ENCODE measurements at places on chromosomes 6 and 20.
A peak's percentile ranks its signal among the peaks of the same experiment; 100 is the strongest.

GRCh38 chr6:150465610-150466009 is 96.8 kb downstream of the IYD start:
- H3K36me3 ChIP-seq, result no peaks in the 10 kb centered on the region
- DNase-seq, result no peak
- no peak overlapping the region for H3K4me3 ChIP-seq
- no peaks in the 10 kb centered on the region for H3K4me1 ChIP-seq
- H3K27me3 ChIP-seq, result no peaks in the 10 kb centered on the region

- H3K36me3 ChIP-seq, result no peaks in the 10 kb centered on the region
- no peak overlapping the region for H3K4me3 ChIP-seq
- H3K27ac ChIP-seq, result no peak overlapping the region
- no peaks in the 10 kb centered on the region for H3K4me1 ChIP-seq
Observed at GRCh38 chr20:45920462-45921336, 8.7 kb upstream of the PLTP start.

GRCh38 chr20:19757487-19758132 is 448 bp upstream of the RIN2 start:
- H3K36me3 ChIP-seq, result no peaks in the 10 kb centered on the region
- peak overlapping the region; percentile 97 for H3K4me3 ChIP-seq
- DNase-seq, result peak; percentile 93
- H3K27ac ChIP-seq, result peak overlapping the region; percentile 94
- H3K27me3 ChIP-seq, result peaks cover 3% of the 10 kb centered on the region

- H3K36me3 ChIP-seq, result no peaks in the 10 kb centered on the region
- no peak overlapping the region for H3K4me3 ChIP-seq
- H3K4me1 ChIP-seq, result peaks cover 26% of the 10 kb centered on the region
- peak; percentile 74 for DNase-seq
Observed at GRCh38 chr6:7238900-7239589, 74.0 kb downstream of the SSR1 start.

GRCh38 chr20:8223091-8223870 is 91.2 kb downstream of the PLCB1 start:
- H3K27ac ChIP-seq, result no peak overlapping the region
- no peaks in the 10 kb centered on the region for H3K36me3 ChIP-seq
- H3K4me1 ChIP-seq, result no peaks in the 10 kb centered on the region
- no peaks in the 10 kb centered on the region for H3K27me3 ChIP-seq
- DNase-seq, result no peak
- H3K4me3 ChIP-seq, result no peak overlapping the region

DNA sequence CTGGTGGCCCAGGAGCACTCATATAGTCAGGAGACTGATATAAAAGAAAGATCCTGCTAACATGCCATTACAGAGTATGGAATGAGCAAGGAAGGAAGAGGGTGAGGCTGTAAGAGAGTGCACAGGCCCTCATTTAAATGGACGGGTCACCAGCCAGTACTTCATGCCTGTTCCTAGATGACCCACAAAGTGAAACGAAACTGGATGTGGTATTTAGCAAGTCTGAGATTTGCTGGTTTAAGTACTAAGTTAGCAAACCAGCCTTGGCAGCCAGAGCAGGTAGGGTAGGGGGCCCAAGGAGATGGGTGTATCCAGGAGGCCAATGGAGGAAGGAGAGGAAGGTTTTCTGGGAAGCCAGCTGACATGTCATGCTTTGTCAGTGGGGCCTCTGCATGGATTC is 15.9 kb downstream of the NT5E start:
- H3K27ac ChIP-seq, result no peak overlapping the region
- DNase-seq, result no peak
- H3K4me3 ChIP-seq, result no peak overlapping the region
- H3K4me1 ChIP-seq, result peaks cover 3% of the 10 kb centered on the region
- H3K27me3 ChIP-seq, result no peaks in the 10 kb centered on the region

DNA sequence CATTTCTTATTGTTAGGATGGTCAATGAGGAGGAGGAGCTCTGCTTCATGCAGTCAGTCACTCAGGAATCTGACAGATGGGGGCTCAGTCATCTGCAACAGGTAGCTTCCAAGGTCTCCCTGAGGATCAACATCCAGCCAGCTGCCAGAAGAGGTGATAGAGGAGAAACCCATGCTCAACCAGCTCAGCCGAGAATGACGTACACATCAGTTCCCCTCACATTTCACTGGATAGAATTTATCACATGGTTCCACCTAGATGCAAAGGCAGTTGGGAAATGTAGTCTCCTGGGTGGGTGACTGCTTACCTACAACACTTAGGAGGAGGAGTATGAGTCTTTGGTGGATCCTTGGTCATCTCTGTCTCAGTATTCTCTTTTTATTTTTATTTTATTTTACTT is 144.5 kb downstream of the CEBPB start:
- H3K27ac ChIP-seq, result peak overlapping the region; percentile 11
- H3K4me3 ChIP-seq, result no peak overlapping the region
- no peaks in the 10 kb centered on the region for H3K27me3 ChIP-seq
- H3K36me3 ChIP-seq, result no peaks in the 10 kb centered on the region
- H3K4me1 ChIP-seq, result peaks cover 57% of the 10 kb centered on the region

GRCh38 chr6:18835976-18836375 is 448.8 kb downstream of the RNF144B start:
- H3K27me3 ChIP-seq, result no peaks in the 10 kb centered on the region
- H3K27ac ChIP-seq, result no peak overlapping the region
- peaks cover 5% of the 10 kb centered on the region for H3K36me3 ChIP-seq

- H3K27me3 ChIP-seq, result peaks cover 10% of the 10 kb centered on the region
- peaks cover 16% of the 10 kb centered on the region for H3K4me1 ChIP-seq
- H3K4me3 ChIP-seq, result no peak overlapping the region
- DNase-seq, result no peak
- no peak overlapping the region for H3K27ac ChIP-seq
- no peaks in the 10 kb centered on the region for H3K36me3 ChIP-seq
Observed at GRCh38 chr6:8110725-8111124, 8.4 kb upstream of the EEF1E1 start.

GRCh38 chr6:52536424-52536916 is 40.4 kb downstream of the TRAM2 start:
- H3K36me3 ChIP-seq, result no peaks in the 10 kb centered on the region
- peaks cover 12% of the 10 kb centered on the region for H3K4me1 ChIP-seq
- no peaks in the 10 kb centered on the region for H3K27me3 ChIP-seq

DNA sequence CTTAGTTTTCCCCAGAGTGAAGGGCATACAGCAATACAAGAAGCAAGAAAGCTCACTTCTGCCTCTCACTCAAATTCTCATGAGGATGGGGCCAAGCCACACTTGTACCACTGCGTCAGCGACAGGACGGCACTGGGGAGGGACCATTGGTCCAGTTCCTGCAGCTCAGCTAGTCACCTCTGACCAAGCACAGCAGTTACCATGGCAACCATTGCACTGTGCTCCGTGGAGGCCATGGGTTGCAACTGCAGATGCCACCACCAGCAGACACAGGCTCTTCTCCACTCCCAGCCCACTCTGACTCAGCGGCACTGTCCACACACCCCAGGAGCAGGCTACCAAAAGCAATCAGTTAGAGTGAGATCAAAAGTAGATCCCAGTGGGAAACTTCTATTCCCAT is 441.1 kb upstream of the ARID1B start:
- H3K27ac ChIP-seq, result no peak overlapping the region
- DNase-seq, result no peak
- peaks cover 15% of the 10 kb centered on the region for H3K4me1 ChIP-seq
- H3K4me3 ChIP-seq, result no peak overlapping the region
- peaks cover 9% of the 10 kb centered on the region for H3K36me3 ChIP-seq

DNA sequence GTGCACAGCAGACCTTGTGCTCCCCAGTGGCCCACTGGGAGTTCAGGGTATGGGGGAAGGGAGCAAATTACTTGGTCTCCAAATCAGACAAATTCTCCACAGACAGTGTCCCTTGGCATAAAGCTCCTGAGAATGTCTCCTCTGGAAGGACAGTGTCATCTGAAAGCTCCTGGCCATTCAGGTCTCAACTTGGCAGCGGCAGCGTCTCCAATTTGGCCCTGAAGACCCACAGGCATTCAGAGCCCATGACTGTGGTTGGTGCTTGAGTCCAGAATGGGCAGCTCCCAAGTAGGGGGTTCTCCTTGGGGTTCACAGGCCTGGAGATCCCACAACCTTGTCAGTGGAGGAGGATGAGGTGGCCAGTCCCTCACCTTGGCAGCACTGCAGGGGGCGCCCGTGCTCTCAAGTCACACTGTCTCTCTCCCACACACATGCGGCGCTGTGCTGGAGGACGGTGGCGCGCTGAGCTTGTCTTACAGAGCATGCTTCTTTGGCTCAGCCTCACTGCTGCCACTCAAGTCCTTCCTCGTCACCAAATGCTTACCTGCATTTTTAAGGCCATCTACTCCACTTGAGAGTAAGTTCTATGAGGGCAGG is 20.7 kb downstream of the DYNLRB1 start:
- H3K27ac ChIP-seq, result no peak overlapping the region
- H3K4me1 ChIP-seq, result no peaks in the 10 kb centered on the region
- H3K27me3 ChIP-seq, result no peaks in the 10 kb centered on the region
- H3K4me3 ChIP-seq, result peak overlapping the region; percentile 29
- peaks cover 27% of the 10 kb centered on the region for H3K36me3 ChIP-seq

DNA sequence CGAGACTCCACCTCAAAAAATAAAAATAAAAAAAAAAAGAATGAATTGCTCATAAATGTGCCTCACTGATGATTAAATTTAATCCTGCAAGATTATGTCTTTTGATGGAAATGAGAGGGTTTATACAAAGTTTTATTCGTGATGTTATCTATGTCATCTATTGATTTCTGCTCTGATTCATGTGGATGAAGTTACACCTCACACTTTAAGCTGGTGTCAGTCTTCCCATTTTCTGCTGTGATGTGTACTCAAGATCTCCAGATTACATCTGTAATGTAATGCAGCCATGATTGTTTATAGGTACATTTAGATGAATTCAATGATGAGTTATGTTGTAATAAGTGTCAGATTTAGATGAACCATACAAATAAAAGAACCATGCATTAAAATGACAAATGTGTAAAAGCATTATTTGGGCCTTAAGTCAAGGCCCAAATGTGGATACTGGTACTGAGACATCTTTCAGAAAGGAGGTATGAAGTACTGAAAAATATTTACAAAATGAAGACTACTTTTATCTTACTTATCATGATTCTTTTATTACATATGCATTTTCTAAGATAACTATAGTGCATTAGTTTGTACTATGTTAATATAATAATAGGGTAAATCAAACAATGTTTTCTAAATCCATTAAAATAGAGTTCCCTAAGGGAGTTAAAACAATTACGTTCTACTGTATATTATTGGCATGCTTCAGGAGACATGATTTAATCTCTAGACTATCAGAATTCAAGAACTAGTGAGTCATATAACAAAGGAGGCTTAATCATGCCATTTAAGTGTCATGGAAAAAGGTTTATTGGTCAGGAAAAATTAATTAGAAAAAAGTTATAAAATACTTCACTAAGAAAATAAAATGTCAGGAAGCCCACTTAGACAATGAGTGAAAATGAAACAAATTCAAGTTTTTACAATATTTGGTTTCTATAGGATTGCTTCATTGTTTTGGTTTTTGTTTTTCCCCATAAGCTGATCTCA is 34.5 kb downstream of the HCRTR2 start:
- peaks cover 9% of the 10 kb centered on the region for H3K4me1 ChIP-seq
- no peak overlapping the region for H3K4me3 ChIP-seq

DNA sequence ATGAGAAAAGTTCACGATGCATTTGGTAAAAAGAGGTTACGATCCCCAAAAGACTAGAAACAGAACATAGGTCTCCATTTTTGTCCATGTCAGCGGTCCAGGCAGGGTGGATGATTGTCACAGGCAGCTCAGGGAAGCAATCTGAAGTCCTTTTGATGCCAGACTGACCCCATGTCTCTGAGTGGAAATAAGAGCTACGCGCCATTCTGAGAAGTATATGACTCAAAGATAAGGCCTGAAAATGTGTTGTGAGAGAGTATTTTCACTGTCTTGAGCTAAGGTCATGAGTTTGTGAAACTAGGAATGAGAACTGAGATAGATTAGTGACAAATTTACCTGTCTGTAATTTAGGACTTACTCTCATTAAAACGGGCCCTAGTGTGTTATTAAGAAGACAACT is 69.5 kb downstream of the LYRM4 start:
- H3K27ac ChIP-seq, result no peak overlapping the region
- H3K4me1 ChIP-seq, result peaks cover 25% of the 10 kb centered on the region
- no peak for DNase-seq
- no peak overlapping the region for H3K4me3 ChIP-seq

DNA sequence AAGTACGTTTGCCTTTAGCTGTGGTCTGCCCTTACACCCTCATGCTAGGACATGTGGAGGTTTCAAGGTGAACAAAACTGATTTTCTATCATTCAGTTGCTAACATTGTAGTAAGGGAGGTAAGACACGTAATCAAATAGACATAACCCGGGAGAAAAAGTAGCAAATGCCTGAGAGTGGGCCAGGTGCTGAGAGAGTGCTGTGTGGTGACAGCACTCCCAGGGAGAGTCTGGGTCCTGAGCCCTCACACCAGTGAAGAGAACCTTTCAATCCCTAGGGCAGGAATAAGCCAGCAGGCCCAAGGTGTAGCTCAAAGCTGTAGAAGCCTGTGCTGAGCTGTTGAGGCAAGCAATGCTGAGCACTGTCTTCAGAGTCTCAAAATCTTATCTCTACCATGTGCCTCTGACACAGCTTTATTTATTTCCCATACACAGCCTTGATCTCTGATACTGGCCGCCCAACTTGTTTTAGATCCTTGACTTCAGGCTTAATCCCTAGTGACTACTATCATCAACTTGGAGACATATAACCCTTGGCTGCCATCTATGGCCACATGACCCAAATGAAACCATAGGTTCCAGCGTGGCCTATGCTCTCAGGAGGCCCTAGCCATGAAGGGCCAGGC is 55.2 kb downstream of the TPD52L1 start:
- no peaks in the 10 kb centered on the region for H3K27me3 ChIP-seq
- no peak overlapping the region for H3K27ac ChIP-seq
- H3K36me3 ChIP-seq, result no peaks in the 10 kb centered on the region
- H3K4me1 ChIP-seq, result peaks cover 1% of the 10 kb centered on the region

DNA sequence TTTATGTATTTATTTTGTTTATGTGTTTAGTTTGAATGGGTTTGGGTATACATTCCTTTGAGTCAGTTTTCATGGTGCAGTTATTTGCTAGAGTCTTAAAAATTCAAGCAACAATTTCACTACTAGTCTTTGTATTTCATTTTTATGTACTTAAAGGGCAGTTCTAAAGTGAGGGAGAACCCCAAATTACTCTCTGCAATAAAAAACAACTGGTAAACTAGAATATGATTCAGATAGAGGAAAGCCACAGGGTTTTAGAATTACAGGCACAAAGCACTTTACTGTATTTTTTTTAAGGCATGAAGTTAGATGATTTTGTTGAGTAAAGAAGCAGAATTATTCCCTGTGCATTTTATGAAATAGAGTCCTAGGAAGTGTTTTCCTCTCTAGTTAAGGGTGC is 183.3 kb downstream of the ARID1B start:
- H3K27ac ChIP-seq, result no peak overlapping the region
- H3K27me3 ChIP-seq, result no peaks in the 10 kb centered on the region
- no peak for DNase-seq
- H3K4me3 ChIP-seq, result no peak overlapping the region

DNA sequence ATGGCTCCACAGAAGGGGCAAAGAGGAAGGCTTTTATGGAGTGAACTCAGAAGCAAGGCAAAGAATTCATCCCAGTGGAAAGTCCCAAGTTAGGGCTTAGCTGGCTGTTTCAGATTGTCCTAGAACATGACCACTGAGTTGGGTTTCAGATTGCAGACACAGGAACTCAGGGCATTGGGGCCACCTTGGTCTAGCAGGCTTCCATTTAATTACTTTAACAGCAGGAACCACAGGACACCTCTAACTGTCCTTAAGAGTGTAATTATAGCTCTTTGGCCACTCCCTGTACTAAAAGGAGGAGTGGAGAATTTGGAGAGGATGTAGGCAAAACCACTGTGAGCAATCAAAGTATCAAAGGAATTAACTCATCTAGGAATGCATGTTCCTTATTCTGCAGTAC is 150.6 kb upstream of the AGPAT4 start:
- H3K4me3 ChIP-seq, result no peak overlapping the region
- DNase-seq, result no peak
